ENCODE measurements at places on chromosomes 1 and 21.

DNA sequence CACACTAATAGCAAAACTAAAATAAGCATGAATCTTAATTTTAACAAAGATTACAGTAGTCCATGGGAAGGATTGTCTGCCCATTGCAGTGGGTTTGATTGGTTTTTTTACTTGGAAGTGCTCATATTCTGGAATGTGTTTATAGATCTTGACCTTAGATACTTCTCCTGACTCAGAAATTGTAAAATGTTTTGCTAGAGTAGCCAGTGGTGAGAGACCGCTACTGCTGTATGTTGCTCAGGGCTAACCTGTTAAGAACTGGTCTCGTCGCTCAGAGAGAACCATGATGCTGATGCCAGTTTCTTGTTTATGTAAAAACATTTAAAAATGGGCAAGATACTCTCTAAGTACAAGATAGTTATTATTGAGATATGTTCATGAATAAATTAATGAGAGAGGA, 99.9 kb downstream of the ROR1 start:
- peak; percentile 88 for DNase-seq

DNA sequence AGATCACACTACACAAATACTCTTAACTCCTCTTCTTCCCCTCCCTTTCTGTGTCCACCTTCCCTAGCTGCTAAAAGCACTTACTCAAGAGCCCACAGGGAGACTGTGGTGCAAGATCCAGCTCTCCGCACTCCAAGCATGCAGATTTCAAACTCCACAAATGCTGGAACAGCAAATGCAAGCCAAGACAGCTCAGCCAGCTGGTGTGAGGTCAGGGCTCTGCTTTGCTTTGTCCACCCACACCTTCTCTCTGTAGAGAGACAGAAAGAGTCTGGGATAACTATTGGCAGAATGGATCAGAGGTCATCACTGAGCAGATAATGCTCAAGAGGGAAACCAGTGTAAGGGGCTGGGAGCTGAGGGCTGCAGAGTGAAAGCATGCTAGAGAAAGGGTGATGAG, 45.2 kb upstream of the DPT start:
- DNase-seq, result no peak

DNA sequence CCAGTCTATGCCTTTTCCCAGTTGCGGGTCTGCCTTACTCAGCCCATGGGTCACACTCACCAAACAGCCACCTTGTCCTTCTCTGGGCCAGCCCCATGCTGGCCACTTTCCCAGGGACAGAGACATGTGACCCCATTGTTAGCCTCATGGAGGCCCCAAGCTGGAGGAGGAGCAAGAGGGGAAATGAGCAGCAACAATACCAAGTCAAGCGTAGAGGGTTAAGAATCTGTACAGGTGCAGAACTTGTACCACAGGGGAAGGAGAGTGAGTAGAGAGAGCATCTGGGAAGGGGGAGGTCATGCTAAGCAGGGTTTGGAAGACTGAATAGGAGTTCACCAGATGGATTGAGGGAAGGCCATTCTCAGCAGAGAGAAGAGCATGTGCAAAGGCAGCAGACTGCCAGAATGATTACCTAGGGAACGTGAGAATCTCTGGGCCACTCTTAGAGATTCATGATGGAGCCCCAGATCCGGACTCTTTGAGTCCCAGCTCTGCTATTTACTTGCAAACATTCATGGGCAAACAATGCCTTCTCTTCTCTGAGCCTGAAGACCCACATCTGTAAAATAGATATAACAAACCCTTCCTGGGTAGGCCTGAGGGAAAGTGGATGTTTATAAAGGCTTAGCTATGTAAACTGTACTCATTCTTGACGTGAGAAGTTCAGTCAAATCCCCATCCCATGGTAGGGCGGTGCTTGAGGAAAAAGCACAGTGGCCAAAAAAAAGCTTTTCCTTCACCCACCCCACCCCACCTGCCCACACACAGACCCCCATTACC, 2.8 kb upstream of the SLC2A1 start:
- DNase-seq, result no peak

- peak; percentile 60 for DNase-seq
Observed at GRCh38 chr1:196193896-196194559, 414.2 kb downstream of the KCNT2 start.

DNA sequence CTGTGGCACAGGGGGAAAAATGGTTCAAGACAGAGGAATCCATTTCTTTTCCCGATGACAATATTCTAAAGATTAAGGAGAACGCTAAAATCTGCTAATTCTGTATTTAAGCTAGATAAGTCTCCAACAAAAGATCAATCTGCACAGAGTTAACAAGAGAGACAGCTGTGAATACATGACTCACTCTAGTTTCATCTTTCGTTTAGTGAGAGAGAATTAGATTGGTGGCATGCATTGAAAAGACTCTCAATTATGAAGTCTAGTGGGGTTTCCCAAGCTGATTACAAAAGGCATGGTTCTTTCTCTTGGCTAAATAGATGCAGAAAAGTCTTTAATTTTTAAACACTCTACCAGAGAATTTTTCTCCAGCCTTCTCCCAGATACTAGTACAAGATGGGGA, 34.4 kb downstream of the CAPN9 start:
- peak; percentile 39 for DNase-seq

DNA sequence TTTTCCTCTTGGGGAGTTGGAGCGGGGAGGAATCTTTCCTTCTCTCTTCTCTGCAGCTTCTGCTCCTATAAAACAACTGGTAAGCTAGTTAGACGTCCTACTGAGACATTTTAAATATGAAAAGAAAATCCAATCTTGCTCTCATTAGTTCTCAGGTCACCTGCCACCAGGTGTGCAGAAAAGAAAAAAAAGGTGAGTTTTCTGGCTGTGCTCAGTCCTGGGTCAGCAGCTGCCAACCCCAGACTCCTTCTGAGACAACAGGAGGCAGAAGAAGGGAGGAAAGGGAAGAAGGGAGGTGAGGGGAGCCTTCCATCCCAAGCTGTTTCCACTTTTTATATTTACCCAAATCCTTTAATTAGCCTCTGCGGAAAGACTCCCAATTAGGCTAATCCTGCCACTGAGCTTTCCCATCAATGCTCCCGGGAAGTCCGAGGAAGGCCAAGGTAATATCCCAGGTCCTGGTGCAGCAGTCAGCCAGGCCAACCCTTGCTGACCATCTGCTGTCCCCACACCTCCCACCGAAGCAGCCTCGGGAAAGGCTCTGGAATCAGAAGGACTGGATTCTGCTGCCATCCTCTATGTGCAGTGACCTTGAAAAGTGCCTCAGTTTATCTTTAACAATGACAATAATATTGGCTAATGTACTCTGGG, 33.4 kb downstream of the GLIS1 start:
- DNase-seq, result no peak

GRCh38 chr1:226001963-226002666, 3.0 kb upstream of the SDE2 start:
- no peak for DNase-seq

GRCh38 chr1:82464362-82465001, 663.7 kb downstream of the ADGRL2 start:
- peak; percentile 13 for DNase-seq

DNA sequence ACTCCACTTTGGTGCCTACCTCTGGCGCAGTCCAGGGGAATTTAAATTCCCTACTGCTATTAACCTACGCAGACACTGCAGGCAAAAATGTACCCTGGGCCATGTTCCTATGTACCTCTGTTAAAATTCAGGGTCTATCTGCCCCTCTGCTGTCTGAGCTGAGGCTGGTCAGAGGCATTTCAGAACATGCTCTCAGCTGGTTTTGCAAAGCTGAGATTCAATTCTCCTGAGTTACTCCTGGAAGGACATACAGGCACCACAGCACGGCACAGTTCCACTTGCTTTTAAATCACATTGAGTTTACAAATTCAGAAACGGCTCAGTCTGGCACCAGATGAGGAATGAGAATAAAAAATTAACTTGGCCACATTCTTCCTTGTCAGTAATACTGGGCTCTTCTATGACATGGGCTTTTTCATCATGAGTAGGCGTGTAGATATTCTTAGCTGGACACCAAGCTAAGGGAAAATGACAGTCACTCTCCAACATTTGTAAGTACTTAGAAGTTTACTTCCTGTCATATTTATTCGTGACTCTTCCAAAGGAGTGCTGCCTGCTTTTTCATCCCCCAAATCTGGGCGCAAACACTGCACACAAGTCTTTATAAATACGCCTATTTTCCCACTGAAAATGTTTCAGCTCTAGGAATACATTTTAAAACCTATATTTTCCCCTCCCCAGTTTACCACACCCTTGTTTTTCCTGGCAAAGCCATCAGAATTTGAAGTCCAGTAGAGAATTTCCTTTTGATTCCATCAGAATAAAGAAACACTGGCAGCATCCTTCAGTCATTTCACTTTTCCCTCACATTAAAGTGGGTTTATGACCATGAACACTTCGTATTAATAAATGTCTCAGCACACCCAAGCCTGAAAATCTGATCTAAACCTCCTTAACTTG, 1.9 kb downstream of the C1orf198 start:
- DNase-seq, result no peak

GRCh38 chr1:190102757-190103326, 374.8 kb downstream of the BRINP3 start:
- DNase-seq, result no peak

GRCh38 chr1:182143825-182144645, 82.5 kb upstream of the ZNF648 start:
- peak; percentile 64 for DNase-seq

- DNase-seq, result no peak
Observed at GRCh38 chr21:45259206-45259840, 28.4 kb downstream of the POFUT2 start.

DNA sequence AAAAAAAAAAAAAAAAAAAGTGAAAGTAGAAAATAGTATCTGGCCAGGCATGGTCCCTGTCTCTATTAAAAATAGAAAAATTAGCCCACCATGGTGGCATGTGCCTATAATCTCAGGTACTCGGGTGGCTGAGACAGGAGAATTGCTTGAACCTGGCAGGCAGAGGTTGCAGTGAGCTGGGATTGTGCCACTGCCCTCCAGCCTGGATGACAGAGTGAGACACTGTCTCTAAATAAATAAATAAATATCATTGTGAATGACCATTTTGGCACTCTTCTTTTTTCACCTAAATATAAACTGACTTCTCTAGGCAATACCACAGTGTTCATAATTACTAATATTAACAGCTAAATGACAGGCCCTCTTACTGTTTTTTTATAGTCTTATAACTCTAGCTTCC, 14.5 kb downstream of the ELOA start:
- no peak for DNase-seq

- no peak for DNase-seq
Observed at GRCh38 chr1:80003250-80003649, 996.7 kb upstream of the ADGRL4 start.

DNA sequence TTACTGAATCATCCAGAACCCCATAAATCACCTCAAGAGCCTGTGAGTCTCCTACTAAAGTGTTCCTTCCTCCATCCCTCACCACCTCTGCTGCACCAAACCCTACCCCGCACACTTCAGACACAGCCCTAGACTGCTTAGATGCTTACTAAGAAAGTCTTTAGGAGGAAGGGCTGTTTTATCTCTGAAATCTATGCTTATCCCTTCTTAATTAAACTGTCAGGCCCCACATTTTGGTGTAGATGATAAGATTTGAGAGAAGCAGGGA, 216.8 kb upstream of the SGIP1 start:
- DNase-seq, result no peak

- DNase-seq, result no peak
Observed at GRCh38 chr1:108316545-108316944, 72.7 kb upstream of the NBPF4 start.

DNA sequence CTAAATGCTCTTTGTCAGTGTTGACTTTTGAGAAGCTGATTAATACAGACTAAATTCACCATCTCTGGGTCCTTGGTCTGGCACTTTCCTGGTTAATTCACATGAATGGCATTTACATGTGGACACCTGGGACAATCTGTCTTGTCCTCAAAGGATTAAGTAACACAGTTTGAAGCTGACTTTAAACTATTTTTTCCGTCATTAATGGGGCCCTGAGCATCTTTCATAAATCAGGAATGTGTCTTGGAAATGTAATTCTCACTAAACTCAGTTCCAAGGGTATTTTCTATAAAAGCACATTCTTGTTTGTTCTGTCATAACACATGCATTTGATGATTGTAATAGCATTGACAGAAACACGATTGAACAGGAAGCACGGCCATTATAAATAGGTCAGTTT, 26.7 kb upstream of the NBL1 start:
- DNase-seq, result no peak

GRCh38 chr1:229363723-229364122, 20.9 kb upstream of the CCSAP start:
- DNase-seq, result peak; percentile 39
